Neural progenitor cell (in vitro differentiated cells): ENCODE measurements at places on chromosomes 12 and 14.

GRCh38 chr14:35124127-35124526, 1.8 kb downstream of the PRORP start:
- no peak for DNase-seq

DNA sequence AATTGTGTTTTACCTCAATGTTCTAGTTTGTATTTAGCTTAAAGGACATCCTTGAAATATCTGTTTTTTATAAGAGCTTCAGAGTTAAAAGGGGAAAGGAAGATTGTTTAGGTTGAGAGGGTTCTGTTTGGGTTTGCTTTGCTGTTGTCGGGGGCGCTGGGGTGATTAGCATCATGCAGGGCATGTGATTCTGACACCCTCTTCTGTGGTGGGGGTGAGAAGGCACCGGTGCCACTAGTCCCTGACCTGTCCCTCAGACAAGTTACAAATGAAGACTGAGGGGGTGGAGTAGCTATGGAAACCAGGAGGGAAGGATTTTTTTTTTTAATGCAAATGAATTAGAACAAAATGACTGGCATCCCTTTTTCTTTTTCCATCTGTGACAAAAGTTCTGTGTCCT, 291.3 kb downstream of the RPAP3 start:
- DNase-seq: no peak

GRCh38 chr12:6963016-6963731, 7.3 kb downstream of the PHB2 start:
- DNase-seq: no peak

GRCh38 chr12:88127855-88128254, 14.0 kb downstream of the CEP290 start:
- no peak for DNase-seq

GRCh38 chr14:104735830-104736642, 12.0 kb downstream of the ADSS1 start:
- no peak for DNase-seq

DNA sequence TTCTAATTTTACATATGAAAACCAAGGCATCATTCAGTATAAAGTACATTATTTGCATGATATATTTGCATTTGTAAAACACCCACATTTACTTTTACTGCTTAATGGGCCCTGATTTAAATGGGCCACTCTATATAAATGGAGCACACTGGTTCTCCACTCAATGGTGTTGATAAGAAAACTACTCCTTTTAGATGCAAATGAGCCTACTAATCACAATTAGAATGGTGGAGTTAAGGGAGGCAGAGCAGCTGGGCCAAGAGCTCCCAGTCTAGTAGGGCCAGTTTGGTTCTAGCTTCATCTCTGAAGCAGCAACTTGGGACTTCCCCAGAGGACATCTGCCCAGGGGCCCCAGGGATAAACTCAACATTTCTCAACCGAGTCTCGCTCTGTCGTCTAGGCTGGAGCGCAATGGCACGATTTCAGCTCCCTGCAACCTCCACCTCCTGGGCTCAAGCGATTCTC, 120.7 kb downstream of the FOXN3 start:
- DNase-seq: no peak

- no peak for DNase-seq
Measured at GRCh38 chr12:45781080-45781479, 51.6 kb downstream of the ARID2 start.

GRCh38 chr14:39988939-39989338, 556.7 kb upstream of the FBXO33 start:
- peak; percentile 61 for DNase-seq

DNA sequence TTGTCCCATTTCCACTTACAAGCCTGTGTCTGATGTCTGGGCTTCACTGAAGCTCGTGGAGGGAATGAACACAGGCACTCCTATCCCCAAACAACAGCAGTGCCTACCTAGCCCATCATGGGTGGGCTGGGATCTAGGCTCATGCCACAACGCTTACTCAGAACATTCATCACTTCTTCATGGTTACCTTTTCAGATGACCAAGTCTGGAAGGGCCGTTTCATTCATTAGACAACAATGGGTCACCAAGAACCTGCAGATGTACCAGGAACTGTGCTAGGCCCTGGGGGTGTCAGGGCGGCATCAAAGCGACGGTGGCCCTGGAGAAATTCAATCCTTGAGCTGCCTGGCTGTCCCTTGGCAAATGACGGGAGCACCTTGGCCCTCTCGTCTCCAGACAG, 64.9 kb upstream of the FZD10 start:
- DNase-seq: no peak

DNA sequence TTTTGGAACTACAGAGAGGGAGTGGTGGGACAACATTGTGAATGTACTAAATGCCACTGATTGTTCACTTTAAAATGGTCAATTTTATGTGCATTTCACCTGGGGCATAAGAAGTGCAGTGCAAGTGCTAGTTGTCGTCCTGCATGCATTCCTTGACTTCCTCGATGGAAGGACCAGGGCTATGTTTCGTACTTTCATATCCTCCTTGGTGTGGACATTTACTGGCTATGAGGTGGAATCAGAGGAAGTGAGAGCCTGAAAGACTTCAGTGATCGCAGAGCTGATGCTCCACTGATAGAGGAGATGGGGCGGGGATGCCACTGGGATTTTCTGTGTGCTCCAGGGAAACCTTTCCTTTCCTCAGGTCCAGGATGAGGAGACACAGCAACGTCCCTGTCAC, 54.1 kb upstream of the DDX11 start:
- no peak for DNase-seq

DNA sequence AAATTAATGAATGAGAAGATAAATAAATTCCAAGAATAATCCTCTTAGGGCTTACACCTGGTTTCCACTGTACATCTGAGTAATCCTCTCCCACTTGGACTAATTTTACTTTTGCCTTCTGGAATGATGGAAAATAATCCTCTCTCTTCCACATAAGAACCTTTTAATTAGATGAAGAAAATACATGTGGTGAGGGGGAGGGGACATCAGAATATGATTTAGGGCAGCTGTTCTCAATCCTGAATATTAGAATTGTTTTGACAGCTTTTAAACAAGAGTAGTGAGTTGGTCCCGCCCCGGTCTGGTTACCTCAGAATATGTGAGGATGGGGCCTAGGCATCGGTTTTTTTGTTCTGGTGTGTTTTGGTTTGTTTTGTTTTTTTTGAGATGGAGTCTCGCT, 51.5 kb downstream of the HECTD4 start:
- DNase-seq: no peak

GRCh38 chr12:111687255-111687654, 1.4 kb downstream of the ACAD10 start:
- DNase-seq: no peak

GRCh38 chr14:54000341-54000811, 43.8 kb upstream of the BMP4 start:
- DNase-seq: no peak
